Activated T-helper 2 cell treated with anti-CD3 and anti-CD28 coated beads, Interferon-gamma antibody, Interleukin-2, Interleukin-4, amounts not matched to agents 10 μg/mL and 5 μg/mL and 100 μg/mL, durations not matched to agents 14 hours and 24 hours and 36 hours (primary cell): ENCODE measurements at places on chromosomes 12 and 14. TPM values are rescaled to one million over a fixed set of nuclear protein-coding genes. Genes with fewer than 3 reads are reported as not detected.

Gene PLEK2
- 0.37 TPM in 1 of 2 replicates, not detected in the other for total RNA-seq

Gene PLBD1
- not detected in 2 replicates for total RNA-seq

Gene COA8
- total RNA-seq = 31.9 and 33.5 TPM in 2 replicates

Gene ANO4
- total RNA-seq = not detected in 2 replicates

Gene POTEM
- not detected in 2 replicates for total RNA-seq

Gene IFNG-AS1
- total RNA-seq = not detected in 2 replicates

Gene GALNT9
- not detected in 2 replicates for total RNA-seq

Gene SLC6A12
- total RNA-seq = 0.37 TPM in 1 of 2 replicates, not detected in the other

Gene HCAR1
- 2.6 and 2.8 TPM in 2 replicates for total RNA-seq

Gene AQP6
- total RNA-seq = not detected in 2 replicates

Gene ADAMTS20
- not detected in 2 replicates for total RNA-seq

Gene MFAP5
- total RNA-seq = not detected in 2 replicates

Gene RARG
- total RNA-seq = 38.5 and 40.1 TPM in 2 replicates

Gene CMTM5
- total RNA-seq = not detected in 2 replicates

Gene CLEC2A
- not detected in 2 replicates for total RNA-seq

Gene NFE2
- total RNA-seq = not detected in 2 replicates

Gene CD163L1
- not detected in 2 replicates for total RNA-seq

Gene TMEM132C
- not detected in 2 replicates for total RNA-seq
